ENCODE measurements at places on chromosomes 5 and 9.

GRCh38 chr9:110748251-110748893 lies 79.8 kb downstream of the MUSK start:
- no peak for DNase-seq

- no peak for DNase-seq
Observed at GRCh38 chr9:1421436-1421835, 371.3 kb downstream of the DMRT2 start.

DNA sequence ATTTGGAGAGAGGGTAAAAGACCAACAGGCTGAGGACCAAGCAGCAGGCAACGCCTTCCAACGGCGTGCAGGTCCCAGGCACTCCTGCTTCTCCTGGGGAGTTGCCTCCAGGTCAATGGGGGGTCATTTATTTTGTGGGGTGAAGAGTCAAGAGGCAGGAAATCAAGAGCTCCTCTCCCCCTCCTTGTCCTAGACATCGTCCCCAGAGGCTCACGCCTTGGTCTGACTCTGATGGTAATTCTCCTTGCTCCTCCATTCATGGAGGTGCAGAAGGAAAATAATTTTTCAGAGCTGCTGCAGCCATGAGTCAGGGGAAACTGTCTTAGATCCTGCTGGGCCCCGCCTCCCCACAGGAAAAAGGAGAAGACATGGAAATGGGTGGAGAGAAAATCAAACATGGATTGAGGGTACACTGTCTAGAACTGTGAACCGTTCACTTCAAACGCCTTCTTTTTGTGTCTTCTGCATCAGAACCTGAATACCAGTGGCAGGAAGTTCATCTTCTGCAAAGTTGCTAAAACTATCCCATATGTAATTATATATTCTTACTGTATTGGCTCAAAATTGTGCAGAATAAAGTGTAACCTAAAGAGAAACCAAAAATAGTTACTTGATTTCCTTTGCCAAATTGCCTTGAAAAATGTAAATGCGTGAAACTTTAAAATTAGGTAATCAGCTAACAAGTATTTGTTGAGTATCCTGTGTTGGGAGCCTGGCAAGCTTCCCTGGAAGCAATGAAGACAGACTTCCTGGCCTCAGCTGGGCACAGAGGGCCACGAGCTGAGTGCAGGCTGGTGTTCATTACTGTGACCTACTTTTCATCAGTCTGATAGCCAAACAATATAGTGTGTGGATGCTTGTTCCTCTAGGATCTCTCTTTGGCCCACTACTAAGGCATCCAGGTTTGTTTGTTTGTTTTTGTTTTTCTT lies 142.0 kb downstream of the CMYA5 start:
- DNase-seq = no peak

- no peak for DNase-seq
Observed at GRCh38 chr5:143338658-143339366, 64.7 kb downstream of the NR3C1 start.

GRCh38 chr9:5870691-5871090 lies 20.0 kb upstream of the MLANA start:
- DNase-seq = no peak

- no peak for DNase-seq
Observed at GRCh38 chr5:38603691-38604090, 47.2 kb upstream of the LIFR start.

GRCh38 chr5:53343187-53343586 lies 137.2 kb upstream of the FST start:
- DNase-seq = no peak

GRCh38 chr5:173205916-173206315 lies 29.1 kb downstream of the NKX2-5 start:
- no peak for DNase-seq

DNA sequence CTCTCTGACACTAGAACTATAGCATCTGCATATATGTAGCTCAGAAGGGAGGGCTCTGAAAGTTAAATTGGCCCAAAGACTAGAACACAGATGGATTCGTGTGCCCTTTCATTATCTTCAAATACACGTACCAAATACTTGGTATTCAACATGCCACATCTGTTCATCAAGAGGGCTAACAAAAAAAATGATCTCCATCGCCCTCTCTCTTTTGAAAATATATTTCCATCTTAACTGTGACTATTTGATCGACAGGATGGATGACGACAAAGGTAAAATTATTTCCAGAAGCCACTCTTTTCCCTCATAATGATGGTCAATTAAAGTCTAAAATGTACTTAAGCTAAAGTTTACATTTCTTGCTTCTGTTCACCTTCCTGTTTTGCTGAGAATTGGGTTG lies 77.0 kb downstream of the SEMA6A start:
- DNase-seq = no peak

- no peak for DNase-seq
Observed at GRCh38 chr9:36424289-36425055, 24.4 kb upstream of the RNF38 start.

DNA sequence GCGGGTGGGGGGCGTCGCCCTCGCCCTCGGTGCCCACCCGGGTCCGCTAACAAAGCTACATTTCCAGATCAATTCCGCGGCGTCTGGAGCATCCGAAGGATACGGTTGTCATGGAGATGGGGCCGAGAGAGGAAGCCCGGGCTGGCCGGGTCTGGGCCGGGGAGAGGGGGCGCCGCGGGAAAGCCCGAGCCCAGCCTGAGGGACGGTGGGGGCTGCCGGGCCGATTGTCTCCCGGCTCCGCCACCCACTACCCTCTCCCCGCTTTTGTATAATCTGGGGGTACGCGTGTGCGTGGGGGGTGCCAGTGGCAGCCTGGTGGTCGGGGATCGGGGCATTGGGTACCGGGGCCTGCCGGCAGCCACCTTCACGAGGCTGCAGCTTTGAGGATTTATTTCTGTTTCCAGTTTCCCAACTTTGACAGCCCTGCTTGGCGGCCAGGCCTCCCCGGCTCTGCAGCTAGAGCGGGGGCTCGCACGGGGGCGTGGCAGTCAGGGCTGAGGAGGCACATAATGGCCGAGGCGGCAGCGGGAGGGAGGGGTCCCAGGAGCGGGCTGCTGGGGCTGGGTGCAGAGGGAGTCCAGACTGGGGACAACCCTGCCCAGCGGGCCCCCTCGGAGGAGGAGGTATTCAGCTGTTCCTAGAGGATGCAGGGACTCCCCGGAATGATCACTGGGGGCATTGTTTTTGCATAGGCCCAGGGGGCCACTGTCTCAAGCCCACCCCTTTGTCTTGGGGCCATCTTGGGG lies 626 bp downstream of the PSD2 start:
- no peak for DNase-seq

DNA sequence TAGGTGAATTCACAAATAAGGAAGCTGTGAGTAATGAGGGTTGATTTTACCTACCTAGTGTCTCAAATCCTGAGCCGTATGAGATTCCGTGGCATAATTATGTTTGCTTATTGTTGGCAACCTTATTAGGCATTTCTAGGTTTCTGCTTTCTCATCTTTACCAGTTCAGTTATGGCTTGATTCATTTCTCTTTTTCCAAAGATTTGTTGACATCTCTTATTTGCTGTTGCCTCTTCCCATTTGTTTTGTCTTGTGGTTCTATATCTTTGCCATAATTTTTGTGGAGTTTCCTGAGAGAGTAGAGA lies 470 bp downstream of the IL31RA start:
- DNase-seq = no peak

GRCh38 chr9:100355561-100355960 lies 2.8 kb upstream of the TEX10 start:
- DNase-seq = no peak

GRCh38 chr9:6557883-6558616 lies 87.5 kb downstream of the GLDC start:
- DNase-seq = no peak

DNA sequence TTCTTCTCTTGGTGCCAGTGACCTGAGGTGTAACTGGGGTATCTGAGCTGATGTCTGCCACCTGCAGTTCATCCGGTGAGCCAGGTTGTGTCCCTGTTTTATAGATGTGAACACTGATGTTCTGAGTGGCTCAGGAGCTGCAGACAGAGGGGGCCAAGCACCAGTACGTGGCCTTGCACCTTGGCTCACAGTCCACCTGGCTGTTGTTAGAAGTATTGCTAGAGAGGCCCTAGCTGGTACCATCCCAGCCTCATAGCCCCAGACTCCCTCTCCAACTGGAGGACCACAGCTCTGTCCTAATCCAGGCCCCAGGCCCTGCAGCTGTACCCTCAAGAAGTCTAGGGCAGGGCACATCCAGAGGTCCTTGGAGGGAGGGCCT lies 16.2 kb downstream of the PHF2 start:
- DNase-seq = no peak

DNA sequence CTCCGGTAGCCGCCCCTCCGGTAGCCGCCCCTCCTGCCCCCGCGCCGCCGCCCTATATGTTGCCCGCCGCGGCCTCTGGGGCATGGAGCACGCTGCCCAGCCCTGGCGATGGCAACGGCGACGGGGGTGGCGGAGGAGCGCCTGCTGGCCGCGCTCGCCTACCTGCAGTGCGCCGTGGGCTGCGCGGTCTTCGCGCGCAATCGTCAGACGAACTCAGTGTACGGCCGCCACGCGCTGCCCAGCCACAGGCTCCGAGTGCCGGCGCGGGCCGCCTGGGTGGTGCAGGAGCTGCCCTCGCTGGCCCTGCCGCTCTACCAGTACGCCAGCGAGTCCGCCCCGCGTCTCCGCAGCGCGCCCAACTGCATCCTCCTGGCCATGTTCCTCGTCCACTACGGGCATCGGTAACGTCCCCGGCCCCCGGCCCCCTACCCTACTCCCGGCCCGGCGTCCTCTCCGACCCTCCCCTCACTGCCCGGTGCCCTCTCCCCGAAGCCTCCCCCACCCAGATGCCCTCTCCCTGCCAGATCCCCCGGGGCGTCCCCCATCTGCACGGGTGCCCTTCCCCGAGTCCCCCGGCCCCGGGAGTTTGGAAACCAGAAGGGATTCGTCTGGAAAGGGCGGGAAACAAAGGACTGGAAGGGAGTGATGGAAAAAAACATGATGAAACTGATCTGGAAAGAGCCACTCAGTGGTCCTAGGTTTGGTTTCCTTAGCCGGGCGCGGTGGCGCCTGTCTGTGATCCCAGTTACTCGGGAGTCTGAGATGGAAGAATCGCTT lies 417 bp downstream of the SRD5A1 start:
- no peak for DNase-seq

DNA sequence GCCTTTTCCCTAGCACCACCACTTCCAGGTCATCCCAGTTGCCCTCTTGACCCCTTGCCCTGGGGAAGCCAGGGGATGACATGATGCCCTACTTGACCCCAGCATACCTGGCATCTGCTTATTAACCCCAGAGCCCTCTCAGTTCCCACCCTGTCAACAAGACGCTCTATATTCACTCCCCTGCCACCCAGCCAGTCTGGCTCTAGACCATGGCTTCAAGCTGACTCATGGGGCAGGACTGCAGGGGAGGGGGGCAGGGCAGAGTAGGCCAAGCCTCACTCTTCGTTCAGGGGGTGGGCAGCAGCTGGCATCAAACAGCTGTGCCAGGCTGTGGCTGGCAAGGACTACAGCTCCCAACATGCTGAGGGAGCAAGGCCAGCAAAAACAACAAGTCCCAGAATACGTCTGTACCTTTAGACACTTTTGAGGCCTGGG lies 5.3 kb downstream of the ATOSB start:
- no peak for DNase-seq

- no peak for DNase-seq
Observed at GRCh38 chr9:77896938-77897667, 134.5 kb downstream of the GNAQ start.

- DNase-seq = no peak
Observed at GRCh38 chr9:36006549-36007315, 30.0 kb upstream of the RECK start.

GRCh38 chr5:152094716-152095115 lies 170.1 kb upstream of the GLRA1 start:
- no peak for DNase-seq

DNA sequence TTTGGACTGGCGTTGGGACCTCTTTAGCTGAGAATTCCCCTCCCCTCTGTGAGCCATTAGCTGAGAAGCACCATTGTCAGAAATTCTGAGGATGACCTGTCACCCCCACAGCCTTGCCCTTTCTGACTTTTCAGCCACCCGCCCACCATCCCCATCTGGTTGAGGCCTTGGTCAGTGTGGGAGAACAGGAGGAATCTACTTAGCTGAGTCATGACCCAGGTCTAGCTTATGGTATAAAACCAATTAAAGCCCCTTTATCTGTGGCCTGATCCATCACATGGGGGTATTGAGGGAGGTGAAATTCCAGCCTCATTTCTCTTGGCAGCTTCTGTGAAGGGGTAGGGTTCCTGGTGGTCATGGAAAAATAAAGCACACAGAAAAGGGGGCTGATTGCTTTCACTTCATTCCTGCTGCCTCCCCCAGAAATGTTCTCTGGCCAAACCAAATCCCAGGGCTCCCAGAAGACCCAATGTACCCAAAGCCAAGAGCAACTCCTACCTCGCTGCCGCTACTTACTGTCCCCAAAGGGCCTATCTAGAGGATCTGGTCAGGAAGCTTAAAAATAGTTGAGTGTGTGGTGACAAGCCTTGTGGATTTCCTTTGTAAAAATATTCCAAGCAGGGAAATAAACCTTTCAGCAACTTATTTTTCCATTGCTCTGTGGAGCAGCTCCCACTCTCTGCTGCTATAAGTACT lies 174.8 kb upstream of the TNC start:
- no peak for DNase-seq

GRCh38 chr5:71810471-71811195 lies 91.6 kb downstream of the CARTPT start:
- no peak for DNase-seq

- no peak for DNase-seq
Observed at GRCh38 chr9:26945591-26945990, 1.5 kb downstream of the PLAA start.

- no peak for DNase-seq
Observed at GRCh38 chr9:127794001-127794791, 8.4 kb downstream of the CDK9 start.

DNA sequence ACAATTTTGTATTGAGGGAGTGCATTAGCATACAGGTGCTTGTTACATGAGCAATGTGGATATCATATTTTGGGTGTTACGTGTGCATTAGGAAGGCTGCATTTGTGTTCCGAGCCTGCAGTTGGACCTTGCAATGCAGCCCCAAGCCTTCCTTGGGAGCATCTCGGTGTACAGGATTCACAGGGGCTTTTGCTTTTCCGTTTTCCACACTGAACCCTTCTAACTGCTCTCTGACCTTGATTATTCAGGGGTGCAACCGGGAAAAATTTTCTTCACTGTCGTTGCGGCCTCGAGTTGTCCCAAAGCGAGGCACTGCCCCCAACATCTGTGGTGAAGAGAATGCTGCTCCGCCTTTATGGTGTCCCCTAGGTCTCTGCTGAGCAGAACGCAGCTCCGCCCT lies 80.1 kb upstream of the PLEKHG4B start:
- DNase-seq = no peak

DNA sequence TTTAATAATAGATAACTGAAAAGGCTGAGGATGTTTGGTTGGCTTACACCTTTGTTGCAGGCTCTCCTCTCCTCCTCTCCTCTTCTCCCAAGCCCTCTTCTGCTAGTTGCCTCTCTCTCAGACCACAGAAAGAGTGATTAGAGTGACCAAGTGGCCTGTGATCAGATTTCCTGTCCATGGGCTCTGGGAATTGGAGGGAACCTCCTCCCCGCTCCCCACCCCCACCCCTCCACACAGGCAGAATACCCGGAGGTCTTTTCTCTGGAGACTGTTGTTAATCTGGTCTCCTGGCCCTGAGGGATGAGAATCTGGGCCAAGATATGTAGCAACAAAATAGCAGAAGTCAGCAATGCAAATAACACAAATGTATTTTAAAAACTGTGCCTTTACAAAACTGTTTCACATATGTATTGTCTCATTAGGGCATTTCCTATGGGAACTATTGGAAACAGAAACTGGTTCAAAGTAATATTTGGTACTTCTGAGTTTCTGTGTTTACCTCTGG lies 361.3 kb downstream of the NR2F1-AS1 start:
- DNase-seq = no peak

Measured in activated T-cell treated with anti-CD3 and anti-CD28 coated beads, Interleukin-2, amount 50 U/mL, for 72 hours (primary cell).